ENCODE measurements at places on chromosomes 1 and 21.
A peak's percentile ranks its signal among the peaks of the same experiment; 100 is the strongest.

DNA sequence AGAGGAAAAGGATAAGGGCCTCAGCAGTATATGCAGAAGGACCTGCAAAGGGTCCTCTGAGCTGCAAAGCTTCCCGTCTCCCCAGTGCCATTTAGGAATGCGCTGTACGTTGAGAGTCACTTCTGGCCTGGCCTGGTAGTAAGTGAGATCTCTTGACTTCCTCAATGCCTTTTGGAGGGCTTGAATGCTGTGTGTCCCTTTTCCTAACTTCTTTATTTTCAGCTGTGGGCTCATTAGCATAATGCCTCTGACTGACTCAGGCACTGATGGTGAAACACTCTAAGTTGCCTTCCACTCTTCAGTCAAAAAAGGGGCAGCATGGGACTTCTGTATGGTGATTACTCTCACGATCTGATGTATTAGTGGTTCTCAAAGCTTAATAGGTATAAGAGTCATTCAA, 49.9 kb downstream of the XCL1 start:
- no peak for DNase-seq

GRCh38 chr1:91948501-91949355, 473 bp upstream of the BRDT start:
- no peak for DNase-seq

DNA sequence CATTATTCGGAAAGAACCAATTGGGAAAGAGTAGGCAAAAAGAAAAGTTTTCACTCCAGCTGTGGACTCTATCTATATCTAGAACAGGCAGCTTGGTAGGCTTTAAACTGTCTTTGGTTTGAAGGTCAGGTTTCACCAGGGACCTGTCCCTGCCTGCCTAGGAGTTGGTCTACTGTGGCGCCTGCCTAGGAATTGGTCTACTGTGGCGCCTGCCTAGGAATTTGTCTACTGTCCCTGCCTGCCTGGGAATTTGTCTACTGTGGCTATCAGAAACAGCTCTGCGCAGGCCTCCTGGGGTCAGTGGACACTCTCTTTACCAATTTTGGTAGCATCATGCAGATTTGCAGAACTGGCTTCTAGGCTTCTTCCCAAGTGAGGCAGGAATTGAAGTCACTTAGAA, 13.8 kb downstream of the USP25 start:
- no peak for DNase-seq

- peak; percentile 2 for DNase-seq
These were observed 51.5 kb downstream of the SYT14 start for GRCh38 chr1:209989525-209989924.

DNA sequence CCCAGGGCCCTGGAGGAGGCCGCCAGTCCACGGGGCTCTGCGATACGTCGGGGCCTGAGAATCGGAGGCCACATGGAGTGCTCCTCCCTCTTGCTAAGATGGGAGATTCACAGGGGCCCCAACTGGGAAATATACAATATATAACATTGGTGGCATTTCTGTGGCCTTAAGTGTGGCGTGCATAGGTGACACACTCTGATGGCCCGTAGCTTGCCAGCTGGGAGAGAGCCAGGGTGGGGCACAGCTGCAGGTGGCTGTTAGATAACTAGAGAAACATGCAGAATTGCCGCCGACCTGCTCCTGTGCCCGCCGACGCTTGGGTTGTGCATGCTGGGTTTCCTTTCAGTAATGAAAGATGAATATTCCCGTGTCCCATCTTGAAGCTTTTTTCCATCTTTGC, 30.1 kb downstream of the UMODL1 start:
- DNase-seq: no peak

DNA sequence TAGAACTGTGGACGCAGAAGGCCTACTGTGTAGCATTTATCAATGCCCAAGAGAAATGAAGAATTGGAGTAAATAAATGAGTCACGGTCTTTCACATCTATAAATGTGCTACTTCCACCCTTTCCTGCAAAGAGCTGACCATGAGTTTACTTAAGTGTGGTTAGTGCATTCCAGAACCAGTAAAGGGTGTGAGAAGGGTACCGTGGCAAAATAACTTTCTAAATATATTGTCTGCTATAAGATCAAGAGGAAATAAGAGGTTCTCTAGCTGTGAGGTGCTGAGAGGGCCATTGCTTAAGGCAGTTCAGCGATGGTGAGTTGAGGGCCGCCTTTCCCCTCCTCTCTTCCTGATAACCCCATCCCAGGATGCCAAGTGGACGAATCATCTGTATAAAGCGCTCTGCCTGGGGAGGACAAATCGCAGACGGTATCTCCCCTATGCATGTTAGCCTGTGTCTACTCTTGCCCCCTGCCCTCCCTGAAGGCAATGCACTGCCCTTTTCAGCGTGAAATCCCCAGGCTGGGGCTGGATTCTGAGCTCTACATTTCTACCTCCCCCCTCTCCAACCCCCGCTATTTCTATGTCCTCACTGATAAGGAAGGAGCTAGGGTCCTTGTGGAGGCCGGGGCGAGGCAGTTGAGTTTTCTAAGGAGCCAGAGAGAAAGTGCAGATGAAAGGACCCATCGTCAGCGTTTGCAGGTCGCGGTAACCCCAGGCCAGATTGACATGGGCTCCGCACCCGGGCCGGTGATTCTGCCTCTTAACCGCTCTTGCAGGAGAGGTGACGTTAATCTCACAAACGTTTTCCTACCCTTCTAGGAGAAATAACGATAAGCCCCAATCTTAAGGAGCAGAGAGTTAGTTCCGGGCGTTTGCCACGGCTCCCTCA, 1.5 kb upstream of the NCAM2 start:
- peak; percentile 46 for DNase-seq

DNA sequence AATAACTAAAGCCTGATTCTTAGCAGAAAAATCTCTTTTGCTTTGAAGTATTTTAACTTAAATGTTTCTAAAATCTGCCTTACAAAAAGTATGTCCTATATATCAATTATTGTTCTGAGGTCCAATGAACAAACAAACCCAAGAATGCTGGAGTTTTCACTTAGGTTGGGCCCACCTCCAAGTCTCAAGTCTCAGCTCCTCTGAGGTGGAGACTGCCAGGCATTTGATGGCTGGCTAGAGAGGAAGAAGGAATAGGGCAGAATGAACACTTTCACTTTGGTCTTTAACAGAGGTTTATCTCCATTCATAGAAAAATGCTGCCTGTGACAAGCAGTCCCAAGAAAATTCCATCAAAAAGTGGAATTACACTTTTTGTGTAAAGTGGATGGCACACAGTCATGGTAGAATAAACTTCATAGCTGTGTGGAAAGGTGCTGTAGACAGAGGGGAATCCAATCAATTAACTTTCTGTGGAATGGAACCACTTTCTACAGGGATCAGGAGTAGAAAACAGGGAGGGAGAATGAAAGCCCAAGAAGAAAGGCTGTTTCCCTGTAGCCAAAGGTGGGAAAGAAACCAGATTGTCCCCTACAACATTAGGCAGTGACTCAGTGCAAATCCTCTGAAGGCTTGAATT, 349.4 kb upstream of the RUNX1 start:
- no peak for DNase-seq

- DNase-seq: peak; percentile 31
These were observed 1.1 kb downstream of the USP48 start for GRCh38 chr1:21781815-21782348.

GRCh38 chr1:165036403-165036802, 320.1 kb downstream of the LMX1A start:
- no peak for DNase-seq

GRCh38 chr1:8661185-8662110, 156.0 kb downstream of the RERE start:
- peak; percentile 72 for DNase-seq

- DNase-seq: no peak
These were observed 75.8 kb upstream of the TSPAN2 start for GRCh38 chr1:115164940-115165705.

- DNase-seq: peak; percentile 6
These were observed 103.8 kb downstream of the BRINP3 start for GRCh38 chr1:190373705-190374336.

DNA sequence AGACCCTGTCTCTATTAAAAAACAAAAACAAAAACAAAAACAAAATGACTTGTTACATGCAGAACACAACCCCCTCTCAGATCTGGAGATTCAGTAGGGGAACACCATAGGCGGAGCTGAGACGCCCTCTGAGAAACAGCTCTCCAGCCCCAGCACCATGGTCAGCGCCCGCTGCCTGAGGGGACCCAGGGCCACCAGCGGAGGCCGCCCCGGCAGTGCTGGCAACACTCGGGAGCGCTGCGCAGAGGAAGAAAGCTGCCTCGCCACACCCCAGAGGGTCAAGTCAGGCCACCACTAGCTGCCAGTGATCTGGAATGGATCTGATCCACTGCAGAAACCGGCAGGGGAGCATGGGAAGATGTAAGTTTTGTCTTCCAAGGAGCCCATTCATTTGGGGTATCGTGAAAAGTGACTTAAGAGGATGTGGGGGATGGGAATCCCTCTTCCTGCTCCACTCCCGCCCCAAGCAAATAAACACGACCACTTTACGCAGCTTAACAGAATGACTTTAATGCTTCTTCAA, 3.1 kb downstream of the ACTA1 start:
- DNase-seq: no peak

DNA sequence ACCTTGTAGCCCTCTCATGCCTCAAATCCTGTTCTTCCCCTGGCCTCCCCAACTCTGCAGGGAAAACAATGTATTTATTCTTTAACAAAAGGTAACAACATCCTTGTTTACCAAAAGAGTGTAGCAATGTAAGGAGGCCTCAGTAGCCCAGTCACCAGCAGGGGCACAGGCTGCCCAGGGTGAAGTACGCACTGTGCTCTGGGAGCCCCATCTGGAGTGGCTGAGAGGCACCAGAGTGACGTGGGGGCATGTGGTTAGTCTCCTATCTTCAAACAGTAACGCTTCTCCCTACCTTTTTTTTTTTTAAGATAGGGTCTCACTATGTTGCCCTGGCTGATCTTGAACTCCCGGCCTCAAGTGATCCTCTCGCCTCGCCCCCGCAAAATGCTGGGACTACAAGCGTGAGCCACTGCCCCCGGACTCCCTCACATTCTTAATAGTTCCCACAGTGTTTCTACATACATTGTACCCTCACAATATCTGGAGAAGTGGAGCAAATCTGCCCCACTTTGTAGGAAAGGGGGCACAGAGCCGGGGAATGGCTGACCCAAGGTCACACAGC, 51.3 kb upstream of the ECE1 start:
- no peak for DNase-seq

DNA sequence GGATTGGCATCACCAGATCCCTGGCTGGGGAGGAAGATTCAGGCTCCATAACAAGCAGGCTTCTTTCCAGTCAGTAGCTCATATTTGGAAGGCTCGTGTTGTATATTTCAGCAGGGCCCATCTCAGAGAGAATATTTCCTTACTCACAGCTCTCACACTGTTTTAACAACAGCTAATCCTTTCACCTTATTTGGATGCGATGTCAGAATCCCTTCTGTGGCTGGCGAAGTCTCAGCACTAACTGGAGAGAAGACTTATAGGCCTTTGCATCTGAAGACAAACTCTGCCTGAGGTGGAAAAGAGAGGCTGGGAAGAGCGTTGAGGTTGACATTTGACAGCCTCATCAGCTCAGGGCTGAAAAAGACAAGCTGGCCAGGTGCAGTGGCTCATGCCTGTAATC, 47.2 kb upstream of the CAPZB start:
- no peak for DNase-seq

DNA sequence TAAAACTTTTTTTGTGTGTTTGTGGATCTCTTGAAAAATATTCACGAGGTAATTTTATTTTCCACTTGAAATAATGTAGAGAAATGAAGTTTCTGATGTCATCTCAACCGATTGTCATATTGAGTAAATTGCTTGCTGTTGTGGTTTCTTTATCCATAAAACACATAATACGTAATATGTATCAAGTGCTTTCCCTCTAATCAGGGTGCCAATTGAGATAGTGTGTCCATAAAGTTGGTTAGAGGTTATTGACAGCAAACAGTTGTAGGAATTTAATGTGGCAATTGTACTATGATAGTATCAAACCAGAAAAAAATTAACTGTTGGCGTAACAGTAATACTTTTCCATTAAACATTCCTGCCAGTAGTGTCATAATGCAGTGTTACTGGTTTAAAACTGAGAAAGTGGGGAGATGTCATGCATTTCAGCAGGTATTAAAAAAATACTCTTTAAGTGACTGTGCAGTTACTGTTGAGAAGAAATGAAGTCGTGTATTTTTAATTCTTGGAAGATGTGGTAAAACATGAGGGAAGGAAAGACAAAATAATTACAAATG, 38.3 kb downstream of the USP25 start:
- no peak for DNase-seq

GRCh38 chr1:60343736-60344135, 270.2 kb upstream of the C1orf87 start:
- DNase-seq: no peak

- peak; percentile 39 for DNase-seq
These were observed 101.5 kb downstream of the WDR4 start for GRCh38 chr21:42777757-42778344.

DNA sequence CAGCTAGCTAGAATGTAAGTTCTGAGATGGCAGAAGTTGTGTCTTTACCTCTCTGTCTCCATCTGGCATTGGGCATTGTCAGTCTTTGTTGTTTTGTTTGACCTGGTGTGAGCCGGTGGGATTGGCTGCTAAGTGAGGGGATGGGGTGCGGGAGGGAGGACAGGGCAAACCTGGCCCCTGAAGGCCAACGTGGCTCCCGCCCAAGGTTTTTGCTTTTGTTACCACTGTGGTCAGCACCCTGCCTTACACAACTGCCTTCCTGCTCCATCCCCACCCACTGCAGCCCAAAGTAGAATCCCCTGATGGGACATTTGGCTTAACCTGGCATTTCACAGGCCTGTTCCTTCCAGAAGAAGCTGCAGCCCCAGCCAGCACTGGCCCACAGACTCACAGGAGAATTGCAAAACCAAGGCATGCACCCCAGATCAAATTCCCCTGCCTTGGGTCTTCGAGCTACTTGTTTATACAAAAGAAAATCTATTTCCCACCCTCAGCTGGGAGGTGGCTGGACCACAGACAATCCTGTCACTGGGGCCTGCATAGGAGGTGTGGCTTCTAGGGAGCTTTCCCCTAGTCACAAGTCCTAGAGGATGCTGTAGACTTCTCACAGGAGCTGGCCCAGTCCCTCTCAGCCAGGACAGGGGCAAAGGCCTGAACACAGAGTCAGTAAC, 147.5 kb downstream of the TRABD2B start:
- no peak for DNase-seq

- no peak for DNase-seq
These were observed 245.9 kb upstream of the PLD5 start for GRCh38 chr1:242770366-242770765.

GRCh38 chr1:218165701-218166114, 119.4 kb upstream of the RRP15 start:
- no peak for DNase-seq

GRCh38 chr1:242427519-242427918, 97.0 kb downstream of the PLD5 start:
- no peak for DNase-seq

DNA sequence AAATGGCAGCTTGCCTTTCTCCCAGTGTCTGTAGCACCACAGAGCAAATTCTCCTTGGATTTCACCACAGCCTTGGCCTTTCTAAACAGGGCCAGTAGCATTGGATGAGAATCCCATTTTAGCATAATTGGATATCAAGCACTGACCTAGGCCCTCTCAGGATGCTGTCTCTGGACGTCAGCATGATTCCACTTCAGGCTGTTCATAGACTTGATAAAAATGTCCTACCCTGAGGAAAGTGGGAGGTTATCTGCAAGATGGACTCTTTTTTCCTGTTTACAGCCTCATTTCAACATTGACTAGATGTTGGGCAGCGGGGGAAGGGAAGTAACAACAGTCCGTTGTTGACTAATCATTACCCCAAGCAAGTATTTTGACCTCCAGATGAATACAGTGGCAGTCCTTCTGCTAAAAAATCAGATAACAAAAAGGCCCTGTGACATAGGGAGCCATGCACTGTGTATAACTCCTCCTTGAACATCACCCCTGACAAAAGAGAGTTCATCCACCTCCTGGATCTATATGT, 5.2 kb downstream of the NPL start:
- DNase-seq: no peak

All from astrocyte of the cerebellum (primary cell).